Myometrial cell (primary cell): ENCODE measurements at places on chromosomes 4 and X. TPM values are rescaled to one million over a fixed set of nuclear protein-coding genes. Genes with fewer than 3 reads are reported as not detected.

Gene GASK1B
- total RNA-seq, result 24.8 and 26.9 TPM in 2 replicates

Gene SOD3
- total RNA-seq, result 1.4 and 5.3 TPM in 2 replicates

Gene FGF13
- not detected in 2 replicates for total RNA-seq

Gene DLG3
- 7.1 and 16.4 TPM in 2 replicates for total RNA-seq

Gene NSG1
- total RNA-seq, result 0.35 and 0.58 TPM in 2 replicates
